ENCODE measurements at places on chromosomes 1 and 21.

DNA sequence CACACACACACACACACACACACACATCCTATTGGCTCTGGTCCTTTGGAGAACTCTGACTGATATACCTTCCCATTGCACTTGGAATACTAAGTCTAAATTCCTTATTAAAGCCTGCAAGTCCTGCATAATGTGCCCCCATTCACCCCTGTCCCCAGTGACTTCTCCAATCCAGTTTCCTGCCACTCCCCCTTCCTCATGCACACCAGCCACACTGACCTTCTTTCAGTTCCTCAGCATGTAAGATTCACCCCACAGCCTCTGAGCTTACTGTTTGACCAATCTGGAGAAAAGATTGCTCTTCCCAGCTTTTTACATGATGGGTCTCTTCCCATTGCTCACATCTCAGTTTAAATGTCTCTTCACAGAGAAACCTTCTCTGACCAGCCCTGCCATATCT, 146.6 kb downstream of the TBX15 start:
- no peak for DNase-seq

DNA sequence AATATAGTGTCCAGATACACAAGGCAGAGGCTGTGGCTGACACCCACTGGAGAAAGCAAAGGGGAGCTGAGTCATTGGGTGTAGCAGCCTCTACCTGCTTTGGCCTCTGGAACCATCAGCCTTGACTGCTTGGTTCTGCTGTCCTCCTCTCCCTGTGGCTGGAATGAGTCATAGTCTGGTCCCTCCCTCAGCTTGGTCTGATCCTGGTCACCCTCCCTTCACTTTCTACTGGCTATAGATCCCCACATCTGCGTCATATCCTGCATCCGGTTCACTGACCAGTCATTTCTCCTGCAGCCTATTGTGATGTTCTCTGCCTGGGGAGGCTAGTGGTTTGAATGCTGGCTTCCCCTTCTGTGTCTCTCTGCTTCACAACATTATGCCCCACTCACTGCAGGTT, 372.8 kb upstream of the DAB1 start:
- peak; percentile 19 for DNase-seq

- DNase-seq, result no peak
Observed at GRCh38 chr1:29808141-29808995, 572.0 kb downstream of the PTPRU start.

GRCh38 chr1:197920067-197920396, 2.9 kb downstream of the LHX9 start:
- DNase-seq, result no peak

- no peak for DNase-seq
Observed at GRCh38 chr1:198833706-198834503, 195.1 kb downstream of the PTPRC start.

GRCh38 chr1:57133686-57134085, 167.9 kb upstream of the C8B start:
- no peak for DNase-seq

DNA sequence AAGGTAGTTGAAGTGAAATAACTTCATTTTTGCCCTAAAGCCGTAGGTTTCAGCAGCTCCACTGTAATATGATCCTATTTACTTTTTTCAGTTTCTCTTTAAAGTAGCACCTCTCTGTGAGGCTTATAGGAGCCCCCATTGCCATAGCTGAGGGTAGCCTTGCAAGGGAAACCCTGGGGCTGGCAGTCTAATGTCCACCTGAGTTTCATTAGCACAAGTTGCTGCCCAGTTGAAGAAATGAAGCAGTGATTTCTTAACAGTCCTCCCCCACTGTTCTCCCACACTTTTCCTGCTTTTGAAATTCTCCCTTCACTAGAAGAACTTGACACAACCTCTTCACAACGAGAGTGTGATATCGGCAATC, 1.5 kb downstream of the HMCN1 start:
- DNase-seq, result no peak

- no peak for DNase-seq
Observed at GRCh38 chr1:35112668-35113067, 33.5 kb downstream of the ZMYM1 start.

DNA sequence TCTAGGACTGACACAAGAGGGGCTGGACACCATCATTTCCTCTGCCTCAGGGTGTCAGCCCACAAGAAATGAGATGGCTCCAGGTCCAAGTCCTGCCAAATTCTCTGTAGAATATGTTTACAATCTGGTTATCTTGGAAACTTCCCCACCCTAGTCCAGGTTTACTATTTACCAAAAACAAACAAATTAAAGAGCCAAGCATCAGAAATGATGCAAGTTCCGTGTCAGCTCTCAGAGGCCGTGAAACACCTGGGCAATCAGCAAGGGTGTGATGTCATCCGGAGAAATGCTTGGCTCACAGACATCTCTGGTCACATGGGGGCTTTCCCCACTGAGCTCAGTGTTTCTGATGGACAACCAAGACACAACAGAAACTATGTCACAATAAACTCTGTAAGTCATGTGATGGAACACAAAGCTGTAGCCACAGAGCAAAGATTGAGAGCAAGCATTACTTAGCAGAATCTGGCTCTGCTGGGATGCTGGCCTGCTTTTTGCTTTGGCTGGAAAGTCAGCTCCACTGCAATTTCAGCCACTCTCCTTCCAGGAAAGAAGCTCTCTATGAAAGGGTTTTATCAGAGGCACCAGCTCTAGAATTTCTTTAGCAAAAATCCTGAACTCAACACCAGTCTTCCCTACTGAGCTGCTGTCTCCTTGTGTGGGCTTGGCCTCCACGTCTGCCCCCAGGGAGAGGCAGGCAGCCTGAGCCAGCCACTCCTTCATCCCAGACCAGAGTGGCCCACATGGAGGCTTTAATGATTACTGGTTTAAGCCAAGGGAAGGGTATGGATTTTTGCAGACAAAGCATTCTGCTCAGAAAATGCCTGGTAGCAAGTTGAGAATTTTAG, 55.9 kb downstream of the NENF start:
- DNase-seq, result no peak
